Bronchus fibroblast of lung (primary cell): ENCODE measurements at places on chromosomes 5 and 9. TPM values are rescaled to one million over a fixed set of nuclear protein-coding genes. Genes with fewer than 3 reads are reported as not detected.

Gene AQP7
- not detected in 2 replicates for total RNA-seq

Gene ENTPD2
- not detected in 2 replicates for total RNA-seq

Gene SLC27A4
- total RNA-seq: 20.7 and 21.1 TPM in 2 replicates

Gene TMEM215
- not detected in 2 replicates for total RNA-seq

Gene SPINK1
- not detected in 2 replicates for total RNA-seq

Gene PCDHGB5
- 10.6 and 13.8 TPM in 2 replicates for total RNA-seq

Gene NTNG2
- total RNA-seq: under 0.01 and 0.15 TPM in 2 replicates

Gene PTTG1
- 337 and 344 TPM in 2 replicates for total RNA-seq

Gene FBN2
- total RNA-seq: 52.6 and 57.0 TPM in 2 replicates

Gene PCDHA10
- not detected in 2 replicates for total RNA-seq

Gene ZDHHC11B
- total RNA-seq: not detected in 2 replicates
